Stimulated activated CD4-positive, alpha-beta T cell treated with anti-CD3 and anti-CD28 coated beads, Interleukin-4, amount 100 ng/mL, for 1 hour (primary cell): ENCODE measurements at places on chromosomes 16 and 17.

DNA sequence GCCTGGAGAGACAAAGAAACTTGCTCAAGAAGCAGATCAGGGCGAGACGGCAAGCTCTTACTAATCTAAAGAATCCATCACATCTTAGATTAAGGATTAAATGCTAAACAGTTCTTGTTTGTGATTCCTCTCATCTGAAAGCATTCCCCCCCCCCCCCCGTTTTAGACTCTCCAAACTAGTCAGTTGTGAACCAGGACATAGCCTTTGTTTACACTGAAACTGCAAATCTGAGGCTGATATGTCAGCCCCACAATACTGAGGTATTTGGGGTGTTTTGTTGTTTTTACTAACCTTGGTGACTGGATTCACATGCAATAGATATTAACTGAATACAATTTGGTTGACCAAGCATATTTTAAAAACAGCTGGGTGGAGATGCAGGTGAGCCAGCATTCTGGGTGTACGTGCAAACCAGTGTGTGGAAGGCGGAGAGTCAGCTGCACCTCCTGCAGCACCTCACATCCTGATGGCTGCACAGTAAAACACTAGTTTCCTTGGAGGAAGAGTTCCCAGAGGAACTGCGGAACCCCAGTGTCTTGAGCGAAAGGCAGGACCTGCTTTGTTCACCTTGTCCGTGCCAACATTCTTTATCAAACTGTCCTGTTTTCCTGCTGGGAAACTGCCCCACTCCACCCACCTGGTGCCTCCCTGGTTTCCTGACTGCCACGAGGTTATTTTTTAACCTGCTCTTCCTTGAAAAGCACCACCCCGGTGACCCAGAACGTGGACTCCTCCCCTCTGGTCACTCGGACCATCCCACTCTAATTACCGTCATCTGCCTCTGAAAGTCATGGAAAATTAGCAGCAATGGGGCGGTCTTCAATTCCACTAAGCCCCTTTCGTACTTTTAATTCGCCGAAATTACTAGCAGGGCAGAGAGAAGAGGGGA, 1.2 kb upstream of the YPEL2 start:
- DNase-seq: no peak

DNA sequence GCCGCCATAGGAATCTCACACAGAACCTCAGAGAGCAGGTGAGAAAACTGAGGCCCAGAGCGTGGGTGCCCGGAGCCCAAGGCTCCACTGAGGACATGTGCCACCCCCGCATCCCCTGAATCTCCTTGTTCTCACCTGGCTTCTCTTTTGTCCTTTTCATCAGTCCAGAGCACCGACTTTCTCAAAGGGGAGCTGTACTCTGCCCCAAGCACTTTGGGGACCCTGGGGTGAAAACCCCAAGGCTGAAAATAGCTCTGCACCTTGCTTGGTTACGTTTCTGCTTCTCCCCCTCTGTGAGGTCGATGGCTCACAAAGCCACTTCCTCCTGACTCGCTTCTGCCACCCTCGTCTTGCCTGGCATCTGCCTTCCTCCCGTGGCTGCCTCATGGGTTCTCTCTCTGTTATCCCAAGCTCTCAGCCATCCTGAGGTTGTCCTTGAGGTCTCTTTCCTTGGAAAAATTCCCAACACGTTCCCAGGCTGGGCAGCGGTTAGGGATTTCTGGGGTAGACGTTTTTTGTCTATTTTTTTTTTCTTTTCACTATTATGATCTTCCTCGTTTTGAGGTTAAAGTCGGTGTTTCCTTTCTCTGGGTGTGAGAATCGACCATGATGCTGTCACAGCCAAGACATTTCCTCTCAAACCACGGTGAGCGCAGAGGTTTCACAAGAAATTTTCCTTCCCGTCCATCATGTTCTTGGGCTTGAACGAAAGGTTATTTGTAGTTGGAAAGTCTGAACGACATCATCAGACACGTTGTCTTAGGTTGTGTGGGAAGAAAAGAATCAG, 37.2 kb downstream of the IRF8 start:
- DNase-seq: peak; percentile 67

DNA sequence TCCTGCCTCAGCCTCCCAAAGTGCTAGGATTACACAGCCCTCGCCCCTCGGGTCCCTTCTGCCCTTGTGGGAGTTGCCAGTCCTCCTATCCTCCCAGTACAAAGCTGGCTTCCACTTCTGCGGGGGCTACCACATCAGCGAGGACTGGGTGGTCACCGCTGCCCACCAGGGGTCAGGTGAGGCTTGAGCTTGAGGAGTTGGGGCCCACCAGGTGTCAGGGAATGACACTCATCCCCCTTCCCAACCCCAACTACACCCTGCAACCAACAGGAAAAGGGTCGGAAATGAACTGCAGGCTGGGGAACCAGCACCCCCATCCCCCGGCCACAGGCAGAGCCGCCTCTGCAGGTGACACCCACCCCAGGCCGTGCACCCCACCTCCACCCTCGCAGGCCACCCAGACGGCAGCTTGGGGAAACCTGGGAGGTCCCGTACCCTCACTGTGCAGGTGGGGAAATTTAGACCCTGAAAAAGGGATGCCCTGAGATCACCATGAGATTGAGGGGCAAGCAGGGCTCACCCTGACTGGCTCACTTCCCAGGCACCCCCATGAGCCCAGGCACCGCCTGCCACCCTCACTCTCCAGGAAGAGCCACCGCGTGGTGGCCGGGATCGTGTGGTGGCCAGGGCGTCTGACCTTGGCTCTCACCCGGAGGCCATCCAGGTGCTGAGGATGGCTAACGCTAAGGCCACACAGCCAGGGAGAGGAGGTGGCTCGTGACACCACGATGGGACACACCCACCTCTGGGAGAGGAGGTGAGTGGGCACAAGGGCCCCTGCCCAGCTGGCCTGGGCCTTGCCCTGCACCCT, 8.0 kb downstream of the CTRB1 start:
- no peak for DNase-seq

GRCh38 chr17:9728564-9728963, 62.8 kb downstream of the DHRS7C start:
- no peak for DNase-seq

- no peak for DNase-seq
Observed at GRCh38 chr17:74730491-74731346, 6.3 kb upstream of the RAB37 start.

- DNase-seq: no peak
Observed at GRCh38 chr17:59369031-59369975, 37.8 kb downstream of the YPEL2 start.

DNA sequence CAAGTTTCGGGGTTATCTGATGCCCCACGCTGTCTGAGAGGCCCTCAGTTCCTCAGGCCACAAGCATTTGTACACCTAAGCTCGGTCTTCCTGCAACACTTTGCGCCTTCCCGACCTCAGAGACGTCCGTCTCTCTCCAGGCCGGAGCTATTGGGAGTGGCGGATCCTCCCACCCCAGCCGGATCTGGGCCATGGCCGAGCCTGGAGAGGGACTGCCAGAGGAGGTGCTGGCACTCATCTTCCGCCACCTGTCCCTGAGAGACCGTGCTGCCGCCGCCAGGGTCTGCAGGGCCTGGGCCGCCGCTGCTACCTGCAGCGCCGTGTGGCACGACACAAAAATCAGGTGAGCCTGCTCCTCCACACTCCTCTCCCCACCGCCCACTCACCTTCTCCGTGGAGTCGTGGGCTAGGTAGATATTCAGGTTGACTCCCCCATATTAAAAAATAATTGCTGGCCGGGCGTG, 1.9 kb downstream of the FBXL8 start:
- no peak for DNase-seq

DNA sequence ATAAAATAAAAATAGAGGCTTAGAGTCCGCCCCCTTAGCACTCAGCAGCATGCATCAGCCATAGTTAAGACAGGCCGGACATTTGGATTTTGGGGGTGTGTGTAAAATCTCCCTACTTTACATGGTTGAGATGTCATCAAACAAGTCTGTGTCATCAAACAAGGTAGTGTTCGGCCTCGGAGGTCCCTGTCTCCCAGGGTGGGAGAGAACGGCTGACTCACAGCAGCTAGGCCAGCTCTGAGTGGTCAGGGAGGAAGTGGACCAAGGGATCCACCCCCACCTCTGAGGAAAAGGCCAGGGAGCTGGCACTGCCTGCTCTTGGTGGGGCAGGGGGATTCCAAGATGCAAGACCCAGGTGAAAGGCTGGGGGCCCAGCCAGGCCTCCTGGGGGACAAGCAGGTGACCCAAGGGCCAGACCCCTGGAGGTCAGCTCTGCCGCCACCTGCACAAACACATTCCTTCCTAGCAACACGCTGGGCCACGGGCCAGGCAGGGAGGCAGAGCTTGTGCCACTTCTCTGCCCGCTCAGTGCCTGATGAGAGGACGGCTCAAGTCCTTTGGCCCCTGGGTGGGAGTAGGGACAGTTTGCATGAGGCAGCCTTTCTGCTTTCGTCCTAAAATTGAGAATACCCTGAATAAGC, 28.5 kb downstream of the KIFC3 start:
- no peak for DNase-seq

DNA sequence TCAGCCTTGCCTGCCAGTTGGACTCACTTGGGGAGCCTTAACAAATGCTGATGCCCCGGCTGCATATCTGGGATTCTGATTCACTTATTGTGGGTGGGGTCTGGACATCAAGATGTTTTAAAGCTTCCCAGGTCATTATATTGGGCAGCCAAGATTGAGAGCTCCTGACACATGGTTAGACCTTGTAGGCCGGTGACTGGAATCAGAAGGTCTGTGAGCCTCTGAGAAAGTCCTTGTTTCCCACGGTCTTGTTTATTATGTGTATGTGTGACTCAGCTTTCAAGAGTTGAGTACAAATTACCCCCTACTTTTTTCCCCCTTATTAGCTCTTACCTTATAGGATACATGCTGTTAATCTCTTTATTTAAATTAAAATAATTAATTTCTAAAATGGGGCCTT, 103.5 kb downstream of the ABCC1 start:
- no peak for DNase-seq

DNA sequence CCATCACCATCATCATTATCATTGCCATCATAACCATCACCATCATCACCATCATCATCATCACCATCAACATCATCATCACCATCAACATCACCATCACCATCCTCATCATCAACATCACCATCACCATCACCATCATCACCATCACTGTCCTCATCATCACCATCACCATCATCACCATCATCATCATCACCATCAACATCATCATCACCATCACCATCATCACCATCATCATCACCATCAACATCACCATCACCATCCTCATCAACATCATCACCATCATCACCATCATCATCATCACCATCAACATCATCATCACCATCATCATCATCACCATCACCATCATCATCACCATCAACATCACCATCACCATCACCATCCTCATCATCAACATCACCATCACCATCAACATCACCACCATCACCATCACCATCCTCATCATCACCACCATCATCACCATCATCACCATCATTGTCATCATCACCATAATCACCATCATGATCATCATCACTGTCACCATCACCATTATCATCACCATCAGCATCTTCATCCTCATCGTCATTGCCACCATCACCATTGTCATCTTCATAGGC, 23.9 kb downstream of the COX4I1 start:
- no peak for DNase-seq

GRCh38 chr17:77749321-77749751, 209.2 kb upstream of the TNRC6C start:
- no peak for DNase-seq

DNA sequence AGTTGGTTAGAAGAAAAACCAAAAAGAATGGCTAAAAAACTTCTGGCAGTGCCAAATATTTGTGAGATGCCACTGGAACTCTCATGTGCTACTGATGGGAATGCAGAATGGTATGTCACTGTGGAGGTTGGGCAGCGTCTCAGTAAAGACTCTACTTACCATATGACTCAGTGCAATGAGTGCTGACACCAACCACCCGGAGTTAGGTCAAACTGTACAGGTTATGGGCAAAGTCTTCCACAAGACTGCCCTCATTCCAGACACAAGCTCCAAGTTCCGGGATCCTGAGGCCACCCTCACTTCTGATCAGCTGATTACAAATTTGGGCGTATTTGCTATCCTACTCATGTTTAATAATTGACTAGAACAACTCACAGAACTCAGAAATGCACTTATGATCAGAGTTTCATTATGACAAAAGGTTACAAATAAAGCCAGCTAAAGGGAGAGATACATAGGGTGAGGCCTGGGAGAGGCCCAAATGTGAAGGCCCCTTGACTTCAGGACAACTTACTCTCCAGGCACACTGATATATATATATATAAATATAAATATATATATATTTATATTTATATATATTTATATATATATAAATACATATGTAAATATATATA, 114.9 kb downstream of the TRIM37 start:
- no peak for DNase-seq

GRCh38 chr17:42514867-42515266, 21.2 kb upstream of the NAGLU start:
- no peak for DNase-seq

GRCh38 chr16:12729448-12729847, 74.2 kb downstream of the CPPED1 start:
- no peak for DNase-seq

DNA sequence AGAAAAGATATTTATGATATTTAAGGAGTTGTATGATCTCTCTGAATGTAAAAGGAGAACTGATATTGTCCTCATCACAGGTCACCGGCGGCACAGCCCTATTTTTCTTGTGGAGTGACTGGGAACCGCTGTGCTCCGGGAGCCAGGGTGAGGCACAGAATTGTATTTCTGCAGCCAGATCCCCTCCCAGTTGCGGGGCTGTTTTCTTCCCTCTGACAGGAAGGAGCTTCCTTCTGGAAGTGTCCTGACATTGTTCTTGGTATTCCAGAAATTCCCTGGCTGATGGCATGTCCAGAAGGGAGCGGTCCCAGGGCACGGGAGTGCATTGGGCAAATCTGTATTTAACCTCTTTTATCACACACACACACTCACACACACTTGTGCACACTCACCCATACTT, 268.6 kb upstream of the FOXF1 start:
- DNase-seq: no peak

DNA sequence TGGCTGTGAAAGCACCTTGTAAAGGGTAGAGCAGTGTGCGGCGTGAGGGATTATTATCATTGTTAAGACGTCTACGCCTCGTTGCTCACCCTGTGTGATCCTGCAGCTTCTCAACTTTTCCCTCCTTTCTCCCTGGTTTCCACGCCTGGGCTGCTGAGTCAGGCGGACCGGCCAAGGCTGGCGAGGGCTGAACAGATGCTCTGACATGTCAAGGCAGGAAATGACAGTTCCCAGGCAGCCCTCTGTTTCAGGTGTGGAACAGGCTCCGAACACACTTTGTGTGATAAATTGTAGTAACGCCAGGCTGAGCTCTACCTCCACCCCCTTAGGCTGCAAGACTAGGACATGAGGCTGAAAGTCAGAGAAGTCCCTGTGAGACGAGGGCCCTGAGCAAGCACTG, 46.0 kb upstream of the TBX2 start:
- no peak for DNase-seq

GRCh38 chr17:50266384-50267073, 7.7 kb upstream of the TMEM92 start:
- DNase-seq: no peak

DNA sequence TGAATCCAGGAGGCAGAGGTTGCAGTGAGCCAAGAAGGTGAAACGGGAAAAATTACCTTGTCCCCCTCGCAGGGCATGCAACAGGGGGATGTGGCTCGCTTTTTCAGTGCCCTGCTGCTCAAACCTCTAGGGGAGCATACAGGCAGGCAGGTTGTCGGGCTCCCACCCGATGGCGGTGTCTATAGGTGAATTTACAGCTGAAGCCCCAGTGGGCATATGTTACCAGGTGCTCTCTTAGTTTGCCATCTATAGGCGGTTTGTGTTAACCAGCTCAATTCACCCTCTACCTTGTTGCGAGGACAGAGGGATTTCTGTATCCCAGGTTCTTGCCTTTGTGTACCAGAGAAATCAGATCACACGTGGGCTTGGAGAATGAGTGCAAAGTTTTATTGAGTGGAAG, 48.9 kb downstream of the IQCK start:
- DNase-seq: no peak

- DNase-seq: peak; percentile 34
Observed at GRCh38 chr17:40553694-40554534, 11.4 kb downstream of the CCR7 start.
